ENCODE measurements at places on chromosomes 3 and 15.
A peak's percentile ranks its signal among the peaks of the same experiment; 100 is the strongest.

DNA sequence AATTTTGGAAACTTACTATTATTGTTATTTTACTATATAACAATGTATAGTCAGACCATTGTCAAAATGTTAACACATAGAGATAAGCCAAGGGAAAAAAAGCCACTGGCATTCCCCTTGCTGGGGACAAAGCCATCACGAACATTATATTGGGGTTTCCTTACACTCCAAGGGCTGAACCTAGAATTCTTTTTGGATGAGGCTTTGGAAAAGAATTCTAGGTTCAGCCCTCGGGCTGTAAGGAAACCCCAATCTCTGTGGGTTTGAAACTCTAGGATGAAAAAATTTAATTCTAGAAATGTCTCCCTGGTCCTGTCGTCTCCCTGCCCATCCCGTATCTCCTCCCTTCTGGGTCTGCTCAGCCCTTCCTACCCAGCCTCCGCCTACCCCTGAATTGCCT lies 67.0 kb upstream of the SMAD6 start:
- DNase-seq: no peak

- DNase-seq: no peak
Observed at GRCh38 chr15:79179108-79179561, 88.6 kb upstream of the RASGRF1 start.

DNA sequence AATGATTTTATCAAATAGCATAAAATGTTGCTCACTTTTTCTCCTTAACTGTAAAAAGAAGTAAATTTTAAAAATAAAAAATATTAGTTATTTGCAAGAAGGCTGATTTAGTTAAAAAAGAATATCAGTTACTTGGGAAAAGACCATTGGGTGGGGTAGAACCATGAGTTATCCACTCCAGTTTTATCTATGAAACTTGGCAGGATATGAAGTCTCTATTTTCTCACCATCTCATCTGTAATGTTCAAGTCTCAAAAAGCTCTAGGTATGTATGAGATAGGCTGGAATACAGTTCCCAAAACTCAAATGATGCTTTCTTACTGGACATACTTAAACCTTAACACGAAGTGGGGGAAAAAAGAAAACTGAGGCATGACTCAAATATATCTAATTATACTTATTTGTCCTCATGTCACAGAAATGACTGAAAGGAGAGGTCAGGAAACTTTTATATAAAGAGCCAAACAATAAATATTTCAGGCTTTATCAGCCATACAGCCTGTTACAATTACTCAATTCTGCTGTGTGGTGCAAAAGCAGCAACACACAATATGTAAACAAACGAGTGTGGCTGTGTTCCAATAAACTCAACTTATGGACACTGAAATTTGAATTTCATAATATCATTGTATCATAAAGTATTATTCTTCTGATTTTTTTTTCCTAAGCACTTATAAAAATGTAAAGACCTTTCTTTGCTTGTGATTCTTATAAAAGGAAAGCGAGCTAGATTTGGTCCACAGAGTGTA lies 131.8 kb downstream of the TBL1XR1 start:
- DNase-seq: no peak

GRCh38 chr15:52236013-52236412 lies 44.8 kb upstream of the GNB5 start:
- DNase-seq: no peak

GRCh38 chr3:46685446-46685845 lies 8.0 kb downstream of the ALS2CL start:
- no peak for DNase-seq

- DNase-seq: no peak
Observed at GRCh38 chr15:41957021-41957897, 15.1 kb downstream of the EHD4 start.

- DNase-seq: no peak
Observed at GRCh38 chr3:177751770-177752169, 554.5 kb upstream of the TBL1XR1 start.

DNA sequence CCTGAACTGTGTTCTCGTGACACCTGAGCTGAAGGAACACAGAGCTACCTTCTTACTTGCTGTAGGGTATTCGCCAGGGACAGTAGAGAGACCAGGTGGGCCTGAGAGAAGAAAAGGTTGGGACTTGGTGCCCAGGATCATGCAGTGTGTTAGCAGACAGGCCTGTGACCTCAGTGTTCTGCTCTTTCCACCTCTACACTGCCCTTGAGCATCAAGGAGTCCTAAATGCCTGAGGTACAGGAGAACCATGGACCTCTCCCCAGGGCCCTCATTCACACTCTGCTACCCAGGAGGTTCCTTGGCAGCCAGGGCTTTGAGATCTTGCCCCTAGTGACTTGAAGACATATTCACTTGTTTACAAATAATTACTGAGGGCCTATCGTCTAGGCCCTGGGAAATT lies 22.2 kb upstream of the JMJD7 start:
- DNase-seq: no peak

DNA sequence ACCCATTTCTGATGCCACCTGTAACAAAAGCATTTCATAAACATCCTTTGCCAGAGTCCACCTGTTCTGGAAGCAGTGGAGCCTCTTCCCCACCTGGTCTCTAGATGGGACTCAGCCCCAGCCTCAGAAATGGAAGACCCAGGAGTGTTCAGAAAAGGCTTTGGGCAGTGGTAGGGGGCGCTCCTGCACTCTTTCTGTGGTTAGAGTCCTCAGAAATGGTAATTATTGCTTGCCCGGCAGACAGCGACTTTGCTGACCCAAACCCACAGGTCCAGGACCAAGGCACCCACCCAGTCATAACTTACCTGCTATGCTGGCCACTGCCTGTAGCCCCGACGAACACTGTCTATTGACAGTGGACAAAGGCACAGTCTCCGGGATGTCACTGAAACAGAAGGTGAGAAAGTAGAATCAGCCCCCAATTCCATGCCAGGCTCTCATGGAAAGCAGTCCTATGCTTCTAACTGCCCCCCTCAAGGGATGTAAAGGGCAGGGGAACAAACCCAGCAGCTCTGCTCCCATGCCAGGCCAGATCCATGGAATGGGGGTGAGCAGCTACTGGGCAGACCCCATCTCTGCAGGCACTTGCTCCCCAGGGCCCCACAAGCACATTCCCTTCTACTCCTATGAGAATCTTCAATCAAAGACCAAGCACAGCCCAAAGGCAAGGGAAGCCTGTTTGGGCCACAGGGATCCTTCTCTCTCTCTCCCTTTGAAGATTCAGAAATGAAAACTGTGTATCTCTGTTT lies 5.1 kb downstream of the ACAA1 start:
- DNase-seq: no peak

DNA sequence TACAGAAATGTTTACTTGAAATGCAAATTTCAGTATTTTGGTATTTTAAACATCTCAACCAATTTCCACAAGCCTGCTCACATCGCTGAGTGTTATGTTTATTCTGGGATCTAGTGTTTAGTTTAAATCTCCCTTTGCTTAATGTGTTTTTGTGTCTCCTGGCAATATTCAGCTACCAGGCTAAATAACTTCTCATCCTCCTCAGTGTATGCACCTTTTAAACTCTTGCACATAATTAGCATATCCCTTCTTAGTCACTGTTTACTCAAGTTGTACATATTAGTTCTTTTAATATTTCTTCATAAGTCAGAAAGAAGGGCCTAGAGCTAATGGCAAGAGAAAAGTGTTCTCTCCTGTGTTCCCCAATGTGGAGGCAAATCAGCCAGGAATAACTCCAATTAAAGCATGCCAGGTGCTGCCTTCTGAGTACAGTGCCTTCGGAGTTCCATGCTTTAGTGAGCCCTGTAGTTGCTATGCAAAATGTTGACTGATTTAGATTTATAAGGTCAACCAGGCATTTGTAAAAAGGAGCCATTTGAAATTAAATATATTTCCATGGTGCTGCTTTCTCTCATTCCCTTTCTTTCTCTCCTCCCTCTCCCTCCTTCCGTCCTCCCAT lies 234.3 kb downstream of the GAP43 start:
- no peak for DNase-seq

GRCh38 chr3:181824961-181825360 lies 113.2 kb downstream of the SOX2 start:
- DNase-seq: no peak

DNA sequence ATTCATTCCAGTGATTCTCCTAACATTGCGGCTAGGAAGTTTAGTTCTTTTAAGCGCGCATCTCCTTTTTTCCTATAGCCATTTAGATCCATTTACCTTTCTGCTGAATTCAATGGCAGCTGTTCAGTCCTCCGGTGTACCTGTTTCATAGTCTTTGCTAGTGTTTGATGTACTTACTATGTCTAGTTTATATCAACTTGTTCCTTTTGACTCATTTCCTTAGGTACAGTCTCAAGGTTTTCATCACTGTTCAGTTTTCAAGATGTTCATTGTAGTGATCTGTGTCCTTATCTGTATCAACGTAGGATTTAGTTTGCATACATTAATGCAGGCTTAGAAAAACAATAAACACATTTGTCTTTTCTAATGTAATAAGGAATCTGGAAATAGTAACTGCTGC lies 59.0 kb upstream of the MBNL1 start:
- DNase-seq: no peak

DNA sequence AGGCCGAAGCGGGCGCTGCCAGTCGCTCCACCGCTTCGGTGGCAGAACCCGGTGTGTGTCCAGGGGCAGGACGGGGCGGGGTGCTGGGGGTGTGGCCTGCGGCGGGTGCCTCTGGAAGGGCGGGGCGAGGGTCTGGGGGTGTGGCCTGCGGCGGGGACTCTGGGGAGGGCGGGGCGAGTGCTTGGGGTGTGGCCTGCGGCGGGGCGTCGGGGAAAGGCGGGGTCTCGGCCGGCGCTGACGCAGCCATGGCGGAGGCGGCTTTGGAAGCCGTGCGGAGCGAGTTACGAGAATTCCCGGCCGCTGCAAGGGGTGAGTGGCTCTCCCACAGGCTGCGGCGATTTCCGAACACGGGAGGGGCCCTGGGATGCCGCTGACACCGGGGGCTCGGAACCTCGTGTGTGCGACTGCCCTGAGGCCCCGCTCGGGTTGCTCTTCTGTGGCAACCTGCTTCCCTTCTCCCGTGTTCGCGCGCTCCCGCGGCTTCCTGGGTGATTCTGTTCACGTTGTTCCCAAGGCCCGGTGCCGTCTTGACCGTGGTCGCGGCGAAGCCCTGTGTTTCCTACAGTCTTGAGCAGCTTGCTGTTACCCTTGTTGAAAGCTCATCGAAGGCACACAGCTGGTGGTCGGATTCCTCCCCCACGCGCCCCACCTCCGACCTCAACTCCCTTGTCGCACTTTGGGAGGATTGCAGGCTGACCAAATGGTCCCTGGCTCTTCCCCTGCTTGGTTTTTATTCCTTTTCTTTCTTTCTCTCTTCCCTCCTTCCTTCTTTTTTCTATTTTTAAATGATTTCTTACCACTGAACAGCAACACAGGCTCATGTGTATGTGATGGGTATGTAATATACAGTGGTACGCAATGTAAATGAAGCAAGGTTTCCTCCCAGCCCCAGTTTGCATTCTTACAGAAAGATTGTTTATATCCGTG lies at the start of gene JMJD7:
TSS of gene JMJD7 (plus strand) at position 213 of the 927 bp plus-strand sequence. CDS start at position 246, 33 bp downstream.
- DNase-seq: peak; percentile 96

GRCh38 chr3:126982126-126982470 lies 817 bp upstream of the PLXNA1 start:
- no peak for DNase-seq

- no peak for DNase-seq
Observed at GRCh38 chr3:81764665-81765064, 3.2 kb upstream of the GBE1 start.

GRCh38 chr3:146166826-146167225 lies 5.8 kb upstream of the PLOD2 start:
- no peak for DNase-seq

GRCh38 chr15:98043160-98044014 lies 82.9 kb downstream of the ARRDC4 start:
- DNase-seq: no peak

DNA sequence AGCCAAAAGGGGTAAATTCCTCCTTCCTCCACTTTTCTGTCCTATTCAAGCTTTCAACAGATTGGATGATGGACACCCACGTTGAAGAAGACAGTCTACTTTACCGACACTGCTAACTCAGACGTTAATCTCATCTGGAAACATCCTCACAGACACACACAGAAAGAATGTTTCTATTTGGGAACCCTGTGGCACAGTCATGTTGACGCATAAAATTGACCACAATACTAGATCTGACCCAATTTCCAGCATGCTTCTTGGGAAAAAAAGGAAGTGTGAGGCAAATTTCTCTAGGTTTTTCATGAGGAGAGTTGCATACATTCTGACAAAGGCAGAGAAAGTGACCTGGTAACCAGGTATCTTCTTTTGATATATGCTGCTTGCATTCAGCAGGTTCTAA lies 594.1 kb downstream of the FGF12 start:
- DNase-seq: no peak

DNA sequence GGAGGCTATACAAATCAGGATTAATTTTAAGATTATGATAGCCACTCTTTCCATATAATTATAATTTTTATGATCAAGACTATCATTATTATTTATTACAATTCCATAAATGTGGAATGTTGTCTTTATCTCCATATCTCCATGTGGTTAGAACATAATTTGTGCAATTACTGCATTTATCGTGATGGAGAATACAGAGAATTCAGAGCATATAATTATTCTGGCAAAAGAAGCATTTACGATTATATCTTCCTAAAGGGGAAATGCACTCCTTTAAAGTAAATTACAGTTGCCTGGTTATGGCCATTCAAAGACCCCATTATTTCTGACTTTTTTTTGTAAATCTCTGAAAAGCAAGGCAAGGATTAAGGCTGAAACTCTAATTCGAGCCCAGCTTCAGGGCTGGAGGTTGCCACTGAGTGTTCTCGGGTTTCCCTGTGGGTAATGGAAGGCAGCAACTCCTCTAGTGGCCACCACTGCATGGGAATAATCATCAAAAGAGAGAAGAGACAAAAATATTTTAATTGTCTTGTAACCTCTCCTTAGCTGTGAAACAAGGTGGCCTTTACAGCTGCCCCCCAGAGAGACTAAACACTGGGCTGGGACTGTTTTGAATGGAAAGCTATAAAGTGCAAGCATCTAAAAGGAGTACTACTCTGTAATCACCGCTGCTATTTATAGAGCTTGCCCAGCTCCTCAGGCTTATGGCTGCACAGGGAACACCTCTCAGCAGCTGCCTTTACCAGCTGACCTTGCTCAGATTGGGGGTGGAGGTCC lies 59.8 kb upstream of the PRTG start:
- no peak for DNase-seq

GRCh38 chr15:55407498-55408011 lies 604 bp downstream of the CCPG1 start:
- DNase-seq: no peak

DNA sequence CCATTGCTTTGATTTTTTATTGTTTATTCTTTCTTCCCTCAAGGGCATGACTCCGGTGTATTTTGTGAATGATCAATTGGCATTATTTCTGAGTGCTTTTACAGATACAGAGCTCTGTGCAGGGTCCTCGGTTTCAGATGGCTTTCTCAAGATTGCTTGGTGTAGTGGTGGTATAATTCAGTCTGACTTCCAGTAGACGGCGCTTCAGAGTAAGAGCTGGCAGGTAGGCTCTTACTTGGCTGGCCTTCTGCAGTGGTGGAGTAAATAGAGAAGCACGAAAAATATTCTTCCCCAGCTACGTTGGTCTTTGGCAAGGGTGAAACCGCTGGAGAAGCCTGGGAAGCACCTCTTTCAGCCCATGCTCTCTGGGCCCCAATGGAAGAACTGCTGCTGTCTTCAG lies 723.0 kb upstream of the BCHE start:
- DNase-seq: no peak
